ENCODE measurements at places on chromosomes 6 and 20.

- DNase-seq = no peak
These were observed 89.9 kb upstream of the NEDD9 start for GRCh38 chr6:11322252-11322885.

GRCh38 chr6:13362412-13362811 lies 34.1 kb upstream of the TBC1D7 start:
- DNase-seq = no peak

DNA sequence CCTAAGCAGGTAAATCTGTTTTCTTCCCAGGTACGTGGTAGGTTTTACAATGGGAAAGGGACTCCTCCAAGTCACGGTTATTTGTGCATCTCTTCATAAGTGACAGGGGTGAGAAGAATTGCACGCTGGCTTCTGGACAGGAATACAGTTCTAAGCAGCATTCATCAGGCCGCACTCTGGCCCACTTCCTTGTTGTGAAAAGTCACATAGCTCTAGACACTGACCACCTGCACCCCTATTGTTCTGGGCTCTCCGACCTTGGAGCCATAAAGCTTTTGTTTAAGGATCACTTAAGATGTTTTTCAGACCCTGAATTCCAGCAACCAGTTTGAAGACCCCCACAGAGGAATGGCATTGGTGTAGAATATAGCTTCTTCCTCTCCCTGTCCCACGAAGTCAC lies 31.4 kb downstream of the RAMACL start:
- no peak for DNase-seq

- no peak for DNase-seq
These were observed 39.9 kb downstream of the ZNF391 start for GRCh38 chr6:27428502-27428901.

GRCh38 chr6:44926556-44926955 lies 401.6 kb upstream of the RUNX2 start:
- no peak for DNase-seq

DNA sequence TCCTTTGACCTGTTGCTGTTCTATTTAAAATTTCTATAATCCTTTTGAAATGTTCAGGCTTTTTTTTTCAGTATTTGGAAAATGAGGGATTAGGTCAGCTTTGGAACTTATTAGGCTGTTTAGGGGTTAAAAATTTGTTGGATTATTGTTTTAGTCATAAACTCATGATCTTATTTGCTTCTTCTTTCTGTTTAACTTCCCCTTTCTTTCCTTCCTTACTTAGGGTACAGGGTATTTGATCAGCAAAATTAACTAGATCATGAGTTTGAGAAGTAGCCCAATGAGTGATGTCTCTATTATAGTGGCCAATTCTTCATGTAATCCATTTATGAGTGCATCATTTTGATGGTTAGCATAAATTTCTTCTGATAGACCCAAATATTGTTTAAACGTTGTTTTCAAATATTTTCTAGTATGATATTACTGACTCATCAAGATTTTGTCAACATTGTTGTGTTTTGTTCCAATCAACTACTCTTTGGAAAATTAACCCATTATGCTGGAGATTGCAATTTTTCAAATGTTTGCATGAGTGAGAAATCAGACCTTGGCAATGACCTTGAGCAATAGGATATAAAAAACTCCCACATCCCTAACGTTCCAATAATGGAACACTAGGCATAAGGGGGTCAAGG lies 94.4 kb downstream of the OTOR start:
- DNase-seq = no peak

DNA sequence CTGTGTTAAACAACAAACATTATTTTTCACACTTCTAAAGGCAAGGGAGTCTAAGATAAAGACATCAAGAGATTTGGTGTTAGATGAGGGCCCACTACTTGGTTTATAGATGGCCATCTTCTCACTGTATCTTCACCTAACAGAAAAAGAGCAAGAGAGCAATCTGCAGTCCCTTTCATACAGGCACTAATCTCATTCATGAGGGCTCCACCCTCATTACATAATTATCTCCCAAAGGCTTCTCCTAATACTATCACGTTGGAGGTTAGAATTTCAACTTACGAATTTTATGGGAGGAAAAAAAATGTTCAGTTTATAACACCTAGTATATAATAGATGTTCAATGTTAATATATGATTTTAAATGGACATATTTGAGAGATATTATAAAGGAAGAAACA lies 45.6 kb downstream of the HDAC2 start:
- DNase-seq = no peak

- no peak for DNase-seq
These were observed 50.5 kb downstream of the EYA4 start for GRCh38 chr6:133291671-133292070.

DNA sequence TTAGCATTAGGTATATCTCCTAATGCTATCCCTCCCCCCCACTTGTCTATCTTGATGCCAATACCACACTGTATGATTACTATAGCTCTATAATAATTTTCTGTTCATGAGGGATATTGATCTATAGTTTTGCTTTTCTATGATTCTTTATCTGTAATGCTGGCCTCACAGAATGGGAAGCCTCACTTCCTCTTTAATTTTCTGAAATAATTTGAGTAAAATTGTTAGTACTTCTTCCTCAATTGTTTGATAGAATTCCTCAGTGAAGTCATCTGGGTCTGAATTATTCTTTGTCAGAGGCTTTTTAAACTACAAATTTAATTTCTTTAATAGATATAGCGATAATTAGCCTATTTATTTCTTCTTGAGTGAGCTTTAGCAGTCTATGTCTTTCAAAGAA lies 31.2 kb downstream of the SIRPD start:
- DNase-seq = no peak

GRCh38 chr20:41181567-41181966 lies 44.2 kb downstream of the PLCG1 start:
- DNase-seq = no peak

GRCh38 chr6:74925683-74926082 lies 280.2 kb downstream of the COL12A1 start:
- DNase-seq = no peak

DNA sequence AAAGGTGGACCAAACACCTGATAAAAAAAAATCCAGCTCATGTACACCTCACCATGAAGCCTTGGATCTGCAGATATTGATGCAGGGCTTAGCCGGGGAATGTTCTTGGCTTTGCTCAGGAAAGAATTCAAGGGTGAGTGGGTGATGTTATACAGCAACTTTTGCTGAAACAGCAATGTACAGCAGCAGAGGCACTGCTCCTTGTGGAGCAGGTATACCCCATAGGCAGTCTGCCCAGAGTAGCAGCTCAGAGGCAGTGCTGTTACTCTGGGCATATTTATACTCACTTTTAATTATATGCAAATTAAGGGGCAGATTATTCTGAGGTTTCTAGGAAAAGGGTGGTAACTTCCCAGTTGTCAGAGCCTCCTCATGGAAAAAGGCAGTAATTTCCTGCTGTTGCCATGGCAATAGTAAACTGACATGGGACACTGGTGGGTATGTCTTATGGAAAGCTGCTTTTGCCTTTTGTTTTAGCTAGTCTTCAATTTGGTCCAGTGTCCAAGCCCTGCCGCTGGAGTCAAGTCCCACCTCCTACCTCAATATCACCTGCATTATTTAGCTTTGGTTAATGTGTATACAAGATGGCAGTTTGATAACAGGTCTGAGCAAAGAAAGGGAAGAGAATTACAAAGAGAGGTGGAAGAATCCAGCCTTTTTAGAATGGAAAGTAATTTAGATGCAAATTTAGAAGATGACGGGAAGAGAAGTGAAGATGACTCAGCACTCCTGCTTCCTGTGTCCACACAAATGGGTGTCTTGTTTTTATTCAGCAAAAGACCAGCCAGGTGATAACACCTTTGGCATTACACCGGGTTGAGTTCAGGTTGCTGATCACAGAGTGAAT lies 110.1 kb upstream of the JAG1 start:
- DNase-seq = no peak

DNA sequence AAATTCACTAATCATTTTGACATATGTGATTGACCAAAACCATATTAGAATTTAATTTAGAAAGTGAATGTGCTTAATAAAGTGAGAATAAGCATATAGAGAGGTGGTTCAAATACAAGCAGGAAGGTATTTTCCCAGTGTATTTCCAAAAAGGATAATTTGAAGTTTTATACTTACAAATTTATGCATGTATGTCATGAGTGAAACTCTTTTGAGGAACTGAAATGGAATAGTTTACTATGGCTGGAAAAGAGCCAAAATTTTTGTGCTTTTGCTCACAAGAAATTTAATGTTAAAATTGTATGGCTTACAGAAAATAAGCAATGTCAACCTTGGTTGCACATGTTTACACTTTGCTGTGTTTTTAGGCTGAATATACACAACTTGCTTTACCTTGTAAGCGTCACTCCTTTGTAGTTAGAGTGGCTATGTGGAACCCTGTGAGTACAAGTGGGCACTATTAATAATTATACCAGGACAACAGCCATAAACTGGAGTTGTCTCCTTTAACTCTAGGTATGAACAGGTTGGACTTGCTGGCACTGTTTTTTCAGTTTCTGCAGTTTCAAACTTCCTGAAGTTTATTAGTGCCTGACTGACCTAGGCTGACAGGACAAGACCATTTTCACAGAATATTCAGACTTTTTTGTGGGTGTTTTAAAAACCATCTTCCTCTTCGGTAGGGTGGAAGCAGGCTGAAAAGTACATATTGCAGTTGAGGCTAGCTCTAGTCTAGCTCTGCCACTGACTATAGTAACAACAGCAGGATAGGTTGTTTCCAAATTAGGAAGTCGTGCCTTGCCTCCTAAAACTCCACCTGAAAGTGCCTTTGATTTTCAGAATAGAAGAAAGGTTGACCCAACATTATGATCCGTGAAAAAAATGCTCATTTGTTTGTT lies 6.0 kb downstream of the AFDN start:
- DNase-seq = no peak

DNA sequence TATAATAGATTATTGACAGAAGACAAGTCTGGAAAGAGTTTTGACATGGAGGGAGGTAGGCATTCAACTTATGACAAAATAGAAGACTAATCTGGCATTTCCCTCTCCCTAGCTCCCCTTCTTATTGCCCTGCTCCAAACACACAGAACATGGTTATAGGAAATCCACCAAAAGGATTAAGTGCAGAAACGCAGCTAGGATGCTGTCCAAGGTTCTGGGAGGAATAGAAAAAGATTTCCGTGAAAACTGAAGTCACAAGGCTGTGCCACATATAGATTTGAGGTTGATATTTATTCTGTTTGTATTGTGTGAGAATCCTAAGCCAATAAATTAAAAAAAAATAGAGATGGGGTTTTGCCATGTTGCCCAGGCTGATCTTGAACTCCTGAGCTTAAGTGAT lies 107.9 kb upstream of the MAP3K7 start:
- DNase-seq = no peak

- DNase-seq = no peak
These were observed 84.5 kb downstream of the ANKEF1 start for GRCh38 chr20:10119336-10119735.
